ENCODE measurements at places on chromosomes 7 and 10.

DNA sequence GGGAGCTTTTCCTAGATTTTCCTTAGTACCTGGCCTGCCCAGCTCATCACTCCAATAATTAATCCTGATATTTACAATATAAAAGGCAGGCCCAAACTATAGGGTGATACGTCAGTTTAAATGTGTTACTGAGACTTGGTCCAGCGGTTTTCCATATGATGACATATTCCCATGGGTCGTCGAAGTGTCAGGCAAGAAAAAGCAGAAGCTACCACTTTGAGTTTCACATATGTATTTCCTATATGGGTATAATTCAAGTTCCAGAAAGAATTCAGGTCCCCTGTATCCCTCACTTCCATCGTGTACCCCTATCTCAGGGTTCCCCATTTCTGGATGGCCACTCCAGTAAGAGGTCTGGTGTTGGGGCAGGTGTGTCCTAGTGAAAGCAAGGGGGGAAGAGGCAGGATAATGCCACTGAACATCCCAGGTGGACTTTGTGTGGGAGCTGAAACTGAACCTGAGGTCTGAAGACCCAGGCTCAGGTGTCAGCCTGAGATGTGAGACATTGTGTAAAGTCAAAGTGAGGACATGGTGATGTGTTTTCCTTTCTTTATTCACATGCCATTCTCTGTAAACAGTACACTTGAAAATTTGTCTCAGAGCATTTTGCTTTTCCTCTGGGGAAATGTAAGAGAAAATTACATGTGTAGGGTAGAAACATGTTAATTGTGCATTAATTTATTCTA lies 167.8 kb downstream of the PLXDC2 start:
- DNase-seq = no peak

- no peak for DNase-seq
Measured at GRCh38 chr10:3270577-3271316, 98.2 kb upstream of the PITRM1 start.

GRCh38 chr10:21506351-21506750 lies 19.1 kb downstream of the SKIDA1 start:
- no peak for DNase-seq

GRCh38 chr7:45921699-45922519 lies 837 bp upstream of the IGFBP3 start:
- DNase-seq = peak; percentile 44

DNA sequence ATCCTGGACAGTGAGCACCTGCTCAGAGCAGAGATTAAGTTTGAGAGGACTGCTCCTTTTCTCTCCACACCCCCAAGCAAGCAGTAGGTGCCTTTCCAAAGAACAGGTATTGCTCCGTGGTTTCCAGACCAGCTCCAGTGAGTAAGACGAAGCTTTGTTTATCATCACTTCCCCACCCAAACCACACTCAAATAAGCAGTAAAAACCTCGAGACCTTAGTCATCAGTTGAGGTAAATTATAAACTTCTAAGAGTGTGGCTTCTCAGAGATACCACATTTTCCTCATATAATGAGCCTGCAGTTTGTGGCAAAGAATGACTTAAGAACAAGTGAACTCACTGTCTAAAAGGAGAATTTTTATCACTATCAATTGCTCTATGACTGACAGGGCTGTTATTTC lies 50.0 kb upstream of the GRB10 start:
- no peak for DNase-seq

- no peak for DNase-seq
Measured at GRCh38 chr7:89029864-89030263, 234.3 kb upstream of the TEX47 start.

- DNase-seq = no peak
Measured at GRCh38 chr10:68202960-68203353, 29.0 kb downstream of the ATOH7 start.

- DNase-seq = peak; percentile 56
Measured at GRCh38 chr7:129553899-129554461, 51.6 kb downstream of the SMKR1 start.

GRCh38 chr7:668139-668931 lies 58.2 kb upstream of the DNAAF5 start:
- no peak for DNase-seq

DNA sequence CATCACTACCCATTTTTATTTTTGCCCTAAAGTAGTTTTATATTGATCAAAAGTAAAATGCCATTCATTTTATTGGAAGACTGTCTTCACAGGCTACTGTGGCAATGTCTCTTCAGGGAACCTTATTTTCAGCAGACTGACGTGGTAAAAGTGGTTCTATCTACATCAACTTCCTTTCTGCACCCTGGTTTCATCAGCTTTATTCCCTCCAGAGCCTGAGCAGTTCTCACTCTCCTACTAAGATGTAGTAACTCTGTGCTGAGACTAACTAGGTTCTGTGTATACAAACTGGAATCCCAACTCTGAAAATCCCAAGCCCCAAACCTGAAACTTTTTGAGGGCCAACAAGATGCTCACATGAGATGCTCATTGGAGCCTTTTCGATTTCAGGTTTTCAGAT lies 155.3 kb downstream of the SFMBT2 start:
- no peak for DNase-seq

DNA sequence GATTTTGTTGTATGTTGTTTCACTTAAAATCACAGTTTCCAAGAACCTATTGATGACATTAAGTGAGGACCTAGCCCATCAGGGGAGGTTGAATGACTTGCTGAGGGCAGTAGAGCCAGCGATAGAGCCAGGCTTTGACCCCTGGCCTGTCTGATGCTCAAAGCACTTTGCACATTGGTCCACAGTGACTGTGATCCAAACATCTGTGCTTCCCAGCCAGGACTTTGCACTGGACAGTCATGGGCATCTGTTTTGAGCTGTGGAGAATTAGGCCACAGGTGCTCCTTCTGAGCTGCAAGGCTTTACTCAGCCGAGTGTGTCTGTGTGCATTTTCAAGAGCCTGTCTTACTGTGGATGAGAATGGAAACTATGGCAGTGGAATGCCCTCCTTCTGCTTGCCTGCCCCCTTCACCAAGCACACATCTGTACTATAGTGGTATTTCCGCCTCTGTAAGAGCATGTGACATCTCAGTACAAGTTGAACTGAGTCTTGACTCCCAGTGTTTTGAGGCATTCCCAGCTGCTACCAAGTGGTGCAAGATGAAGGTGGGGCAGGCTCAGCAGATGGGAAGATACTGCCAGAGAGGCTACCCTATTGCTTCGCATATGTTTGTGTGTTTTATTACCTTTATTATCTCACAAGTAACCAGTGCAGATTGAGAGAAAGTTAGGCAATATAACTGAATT lies 72.7 kb upstream of the AOAH start:
- no peak for DNase-seq

DNA sequence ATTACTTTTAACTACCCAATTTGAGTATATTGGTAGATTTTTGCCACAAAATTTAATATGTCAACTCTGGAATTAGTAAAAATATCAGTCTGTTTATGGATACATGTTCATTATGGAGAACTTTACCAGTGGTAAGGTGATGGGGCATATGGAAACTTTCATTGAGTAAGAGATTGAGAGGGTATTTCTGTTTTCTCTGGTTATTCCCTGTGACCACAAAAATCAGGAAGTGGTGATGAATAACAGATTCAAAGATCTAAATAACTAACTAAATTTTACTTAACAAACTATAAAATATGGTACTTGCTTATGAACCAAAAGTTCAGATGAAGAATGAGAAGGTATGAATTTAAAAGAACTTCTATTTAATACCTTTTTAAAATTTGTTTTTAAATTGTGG lies 22.1 kb upstream of the STEAP4 start:
- DNase-seq = no peak

GRCh38 chr10:127832501-127832900 lies 60.2 kb downstream of the CLRN3 start:
- DNase-seq = no peak

GRCh38 chr10:19077276-19077675 lies 28.7 kb downstream of the MALRD1 start:
- DNase-seq = no peak

- DNase-seq = no peak
Measured at GRCh38 chr10:15745751-15746150, 26.0 kb upstream of the ITGA8 start.

DNA sequence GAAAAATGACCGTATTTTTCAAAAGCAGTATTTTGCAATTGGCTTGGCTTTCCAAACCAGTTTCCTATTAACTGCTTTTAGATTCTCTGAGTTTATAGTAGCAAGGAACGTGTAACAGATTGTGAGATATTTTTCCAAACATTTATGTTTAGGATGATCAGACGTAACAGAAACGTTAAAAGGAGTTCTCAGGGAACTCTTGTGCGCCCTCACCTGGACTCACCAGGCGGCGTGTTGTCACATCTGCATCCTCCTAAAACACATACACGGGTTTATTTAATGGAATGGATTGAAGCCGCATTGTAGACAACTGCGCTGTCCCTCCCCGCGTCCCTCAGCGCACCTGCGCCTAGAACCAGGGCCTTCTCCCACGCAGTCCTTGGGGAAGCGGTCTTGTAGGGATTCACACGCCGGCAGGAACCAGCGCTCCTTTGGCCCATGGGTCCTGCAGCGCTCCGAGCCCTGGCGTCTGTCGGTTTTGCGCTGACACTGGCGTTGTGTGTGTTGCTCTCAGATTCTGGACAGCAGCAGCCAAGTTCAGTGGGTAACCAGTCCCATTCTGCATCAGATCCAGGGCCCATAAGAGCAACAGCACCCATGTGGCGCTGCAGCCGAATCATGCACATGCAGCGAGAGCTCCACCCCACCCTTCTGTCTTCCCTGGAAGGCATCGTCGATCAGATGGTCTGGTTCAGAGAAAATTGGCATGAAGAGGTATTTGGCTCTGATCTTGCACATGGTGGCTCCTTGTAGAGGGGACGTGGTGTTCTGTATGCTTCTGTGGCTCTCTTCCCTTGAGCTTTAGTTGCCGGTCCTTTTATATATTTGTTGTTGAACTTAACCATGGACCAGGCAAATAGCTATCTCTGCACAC lies 114.9 kb downstream of the TRRAP start:
- DNase-seq = no peak

DNA sequence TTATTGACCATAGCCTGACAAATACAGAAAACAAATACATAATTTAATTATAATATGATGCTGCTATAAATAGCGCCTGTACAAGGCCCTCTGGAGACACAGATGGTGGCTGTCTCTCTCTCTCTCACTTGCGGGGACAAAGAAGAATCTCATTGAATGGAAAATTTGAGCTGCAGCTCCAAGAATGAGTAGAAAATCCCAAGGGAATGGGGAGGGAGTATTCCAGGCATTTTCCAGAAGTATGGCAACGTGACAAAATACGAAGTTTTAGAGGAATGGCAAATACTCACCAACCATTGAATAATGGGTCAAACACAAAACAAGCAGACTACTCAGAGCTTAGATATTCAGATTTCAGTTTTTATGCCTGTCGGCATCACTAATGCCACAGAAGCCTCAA lies 179.9 kb downstream of the NRP1 start:
- no peak for DNase-seq

DNA sequence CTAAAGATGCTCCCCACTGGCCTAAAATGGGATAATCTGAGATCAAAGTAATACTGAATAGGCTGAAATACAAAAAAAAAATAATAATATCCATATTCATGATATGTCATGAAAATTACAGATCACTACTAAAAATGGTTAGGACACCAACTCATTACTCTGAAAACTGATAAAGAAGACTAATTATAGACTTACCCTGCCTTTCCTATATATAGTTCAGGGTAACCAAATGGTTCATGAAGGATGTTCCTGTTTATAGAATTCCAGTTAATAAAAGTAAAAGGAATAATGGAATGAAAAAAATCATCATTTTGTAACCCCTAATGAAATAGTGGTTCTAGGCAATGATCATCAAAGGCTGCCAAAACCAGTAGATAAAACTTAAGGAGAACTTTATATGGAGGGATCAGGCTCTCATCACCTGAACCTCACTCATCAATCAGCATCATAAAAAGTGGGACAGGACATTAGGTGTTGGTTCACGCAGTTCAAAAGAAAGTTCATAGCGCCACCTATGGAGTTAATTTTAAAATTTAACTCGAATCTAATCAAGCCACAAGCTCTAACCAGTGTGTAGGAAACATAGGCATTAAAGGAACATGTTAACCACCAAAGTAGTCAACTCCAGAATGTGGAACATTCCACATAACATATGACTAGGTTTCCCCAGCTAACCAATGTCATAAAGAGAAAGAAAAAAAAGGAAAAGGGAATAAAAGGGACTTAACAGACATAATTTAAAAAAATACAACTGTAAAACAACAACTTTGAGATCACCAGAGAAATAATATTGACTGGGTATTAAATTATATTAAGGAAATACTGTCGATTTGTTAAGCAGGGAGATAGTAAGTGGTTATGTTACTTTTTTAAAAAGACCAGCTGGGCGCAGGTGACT lies 35.7 kb downstream of the P4HA1 start:
- peak; percentile 63 for DNase-seq

GRCh38 chr7:32253299-32253698 lies 183.1 kb upstream of the PDE1C start:
- no peak for DNase-seq
